ENCODE measurements at places on chromosomes 1 and 21.

GRCh38 chr1:117436513-117436912 lies 69.3 kb downstream of the MAN1A2 start:
- DNase-seq, result no peak

DNA sequence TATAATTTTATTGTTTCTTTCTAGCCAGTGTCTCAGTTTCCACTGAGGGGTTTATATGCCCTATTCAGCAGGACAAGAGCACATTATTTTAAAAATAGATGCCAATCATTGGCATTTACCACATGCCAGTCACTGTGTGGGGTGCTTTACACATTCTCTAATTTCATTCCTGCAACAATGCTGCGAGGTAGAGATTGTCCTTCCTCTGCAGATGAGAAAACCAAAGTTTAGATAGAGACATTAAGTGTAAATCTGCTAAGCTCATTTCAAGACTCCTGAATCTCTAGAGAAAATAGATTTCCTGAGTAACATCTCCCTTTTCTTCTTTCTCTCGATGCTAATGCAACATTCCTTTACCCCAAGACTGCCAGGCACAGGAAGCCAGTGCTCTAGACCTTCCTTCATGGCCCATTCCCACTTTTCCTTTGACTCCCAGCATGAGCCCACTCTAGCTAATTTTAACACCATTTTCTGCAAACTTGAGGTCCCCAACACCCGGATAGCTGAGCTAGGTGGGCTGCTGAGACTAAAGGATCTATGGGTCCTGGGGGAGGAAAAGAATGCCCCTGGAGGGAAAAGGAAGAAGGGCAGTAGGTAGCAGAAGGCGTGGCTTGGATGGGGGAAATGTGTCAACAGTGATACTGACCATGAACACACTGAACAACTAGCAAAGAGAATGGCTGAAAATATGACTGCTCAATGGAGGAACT lies 50.0 kb downstream of the SH3GLB1 start:
- no peak for DNase-seq

GRCh38 chr1:53480678-53481077 lies 21.5 kb downstream of the DMRTB1 start:
- no peak for DNase-seq

GRCh38 chr1:60088620-60089155 lies 15.1 kb upstream of the C1orf87 start:
- DNase-seq, result no peak

GRCh38 chr1:225987491-225988316 lies 11.4 kb downstream of the SDE2 start:
- DNase-seq, result no peak

GRCh38 chr1:14138135-14138506 lies 438.1 kb downstream of the PRDM2 start:
- DNase-seq, result no peak

GRCh38 chr21:37564341-37564923 lies 197.9 kb downstream of the DYRK1A start:
- DNase-seq, result peak; percentile 81

GRCh38 chr21:36613059-36613458 lies 85.9 kb upstream of the SIM2 start:
- no peak for DNase-seq

- DNase-seq, result no peak
These were observed 26.9 kb downstream of the ETS2 start for GRCh38 chr21:38832664-38833063.

DNA sequence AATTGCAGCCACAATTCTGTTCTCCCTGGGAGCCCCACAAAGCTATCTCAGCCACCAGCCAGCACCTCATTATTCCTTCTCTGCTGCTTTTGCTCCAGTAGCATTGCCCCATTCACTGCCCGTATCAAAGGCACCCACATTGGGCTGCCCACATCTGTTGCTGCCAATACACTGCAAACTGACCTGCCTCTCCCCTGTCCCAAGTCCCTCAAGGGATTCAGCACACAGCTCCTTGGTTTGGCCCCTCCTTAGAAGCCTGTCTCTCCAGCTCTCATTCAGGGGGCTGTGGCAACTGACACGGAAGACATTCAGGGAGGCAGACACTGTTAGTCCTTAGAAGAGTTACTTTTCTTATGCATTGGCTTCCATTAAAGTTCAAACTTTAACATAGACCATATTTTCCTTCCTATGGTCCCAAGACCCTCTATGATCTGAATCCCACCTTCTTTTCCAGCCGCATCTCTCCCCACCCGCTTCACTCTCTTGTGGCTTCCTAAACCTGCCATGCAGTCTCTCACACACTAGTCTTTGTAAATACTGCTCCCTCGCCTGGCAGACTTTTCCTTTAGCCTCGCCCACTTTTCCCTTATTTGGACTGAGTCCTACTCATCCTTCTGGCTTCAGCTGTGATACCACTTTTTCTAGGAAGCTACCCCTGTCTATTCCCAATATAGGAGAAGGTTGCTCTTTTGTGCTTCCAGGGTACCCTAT lies 19.3 kb upstream of the KLHDC8A start:
- no peak for DNase-seq

DNA sequence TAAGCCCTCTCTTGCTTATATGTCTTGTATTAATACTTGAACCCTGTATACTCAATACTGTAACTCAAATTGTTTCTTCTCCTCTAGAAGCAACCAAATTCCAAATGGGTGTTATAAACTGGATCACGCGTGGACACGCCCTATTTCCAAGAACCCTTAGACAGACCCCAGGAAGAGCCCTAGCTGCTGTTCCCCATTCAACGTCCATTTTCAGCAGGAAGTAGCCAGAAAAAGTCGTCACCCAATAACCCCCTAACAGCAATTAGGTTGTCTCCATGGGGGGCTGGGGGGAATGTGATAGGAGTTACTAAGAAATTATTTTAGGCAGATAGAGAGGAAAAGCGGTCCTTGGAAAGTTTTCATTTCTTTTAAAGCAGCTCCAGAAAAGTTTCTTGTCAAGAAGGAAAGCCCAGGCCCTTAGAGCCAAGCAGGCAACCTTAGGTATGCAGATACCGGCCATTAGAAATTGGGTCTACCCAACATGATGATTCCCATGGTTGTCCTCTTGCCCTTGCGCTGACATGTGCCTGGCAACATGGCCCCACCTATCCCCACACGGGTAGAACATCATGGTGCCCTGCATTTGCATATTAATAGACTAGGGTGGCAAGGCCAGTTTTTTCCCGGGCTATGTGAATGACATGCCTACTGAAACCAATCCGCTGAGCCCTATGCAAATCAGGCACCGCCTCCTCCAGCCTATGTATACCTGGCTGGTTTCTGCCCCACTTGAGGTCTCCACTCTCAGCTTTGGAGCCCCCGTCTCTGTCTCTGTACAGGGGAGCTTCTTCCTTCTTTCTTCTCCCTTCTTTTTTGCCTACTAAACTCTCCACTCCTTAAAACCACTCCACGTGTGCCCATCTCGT lies 4.0 kb upstream of the CD46 start:
- no peak for DNase-seq

- DNase-seq, result peak; percentile 43
These were observed 662 bp downstream of the SCAF4 start for GRCh38 chr21:31731056-31731856.

DNA sequence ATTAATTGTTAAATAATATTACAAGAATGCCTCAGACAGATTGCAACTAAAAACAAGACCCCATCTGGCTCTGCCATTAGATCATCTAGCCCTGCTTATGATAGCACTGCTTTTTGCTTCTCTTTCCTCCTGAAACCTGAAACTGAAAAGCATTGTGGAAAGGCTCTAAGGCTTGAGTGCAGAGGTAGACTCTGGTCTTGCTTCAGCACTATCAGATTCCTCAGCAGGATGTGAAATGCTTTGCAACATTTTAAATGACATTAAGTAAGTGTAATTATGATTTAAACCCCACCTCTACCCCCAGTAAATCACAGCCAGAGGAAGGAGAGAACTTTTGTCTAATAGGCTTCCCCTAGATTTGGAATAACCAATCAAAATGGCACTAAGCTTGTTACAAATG lies 32.9 kb downstream of the PHC2 start:
- DNase-seq, result no peak

DNA sequence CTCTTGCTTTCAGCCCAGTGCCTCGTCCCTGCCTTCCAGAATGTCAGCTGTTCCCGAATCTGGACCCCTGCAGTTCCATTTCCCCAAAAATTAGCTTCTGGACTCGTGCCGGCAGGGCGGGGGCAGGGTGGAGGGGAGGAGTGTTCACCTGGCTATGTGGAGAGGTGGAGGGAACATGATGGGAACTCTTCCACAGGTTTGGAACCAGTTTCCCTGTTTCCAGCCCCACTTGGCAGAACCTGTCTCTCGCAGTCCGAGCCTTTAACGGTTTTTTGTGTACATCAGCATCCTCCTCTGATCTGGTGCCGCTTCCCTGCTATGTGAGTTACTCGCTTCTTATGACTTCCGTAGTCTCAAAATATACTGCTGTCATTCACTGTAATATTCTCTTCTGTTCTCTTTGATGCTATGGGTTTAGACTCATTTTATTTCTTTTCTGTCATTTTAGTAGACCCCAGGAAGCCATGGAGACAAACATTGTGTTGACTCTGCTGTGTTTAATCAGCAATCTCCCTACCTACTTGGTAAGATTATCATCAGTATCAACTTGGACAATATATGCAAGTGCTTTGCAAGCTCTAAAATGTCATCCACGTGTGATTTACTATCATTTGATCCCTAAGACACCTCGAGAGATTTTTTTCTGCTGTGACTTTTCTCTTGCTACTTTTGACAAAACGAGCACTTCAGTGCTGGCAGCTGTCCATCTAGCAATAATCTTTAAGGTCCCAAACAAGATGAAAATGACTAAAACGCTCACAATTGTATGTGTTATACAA lies 33.3 kb upstream of the HNRNPU start:
- DNase-seq, result no peak
